ENCODE measurements at places on chromosomes 5 and 9. TPM values are rescaled to one million over a fixed set of nuclear protein-coding genes. Genes with fewer than 3 reads are reported as not detected.

DNA sequence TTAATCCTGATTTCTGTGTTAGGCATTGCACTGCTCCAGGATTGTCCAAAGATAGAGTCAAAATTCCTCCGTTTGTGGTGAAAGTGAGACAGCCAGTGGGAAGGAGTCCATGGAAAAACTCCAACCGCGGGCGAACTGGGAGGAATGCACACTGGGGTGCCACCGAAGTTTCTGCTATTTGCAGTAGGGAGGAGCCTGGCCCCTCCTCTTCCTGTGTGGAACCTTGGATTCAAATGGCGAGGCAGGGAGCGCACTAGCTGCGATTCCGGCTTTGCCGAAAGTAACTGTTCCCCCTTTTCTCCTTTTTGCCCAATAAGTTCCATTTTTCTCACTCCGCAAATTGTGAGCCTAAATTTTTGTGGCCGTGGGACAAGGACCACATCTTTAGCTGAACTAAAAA, 9.3 kb downstream of the BAAT start:
- DNase-seq, result no peak

DNA sequence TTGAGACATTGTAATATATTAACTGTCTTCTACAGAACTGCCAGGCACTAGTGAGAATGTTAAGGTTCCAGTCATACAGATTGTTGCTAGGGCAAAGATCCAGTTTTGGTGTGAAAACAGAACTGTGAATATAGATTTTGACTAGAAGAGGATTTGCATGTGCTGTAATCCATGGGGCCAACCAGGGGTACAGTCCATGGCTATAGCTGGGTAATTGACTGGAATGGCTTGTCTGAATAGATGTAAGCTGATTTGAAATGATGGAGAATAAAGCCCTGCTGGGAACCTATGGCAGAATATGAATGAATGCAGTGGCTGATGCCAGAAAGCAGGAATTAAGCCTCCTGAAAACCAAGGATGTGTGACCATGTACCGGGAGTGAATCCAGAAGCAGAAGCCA, 748.5 kb upstream of the CDH10 start:
- DNase-seq, result no peak

- DNase-seq, result no peak
These were observed 124.7 kb upstream of the TBC1D2 start for GRCh38 chr9:98380065-98380681.

DNA sequence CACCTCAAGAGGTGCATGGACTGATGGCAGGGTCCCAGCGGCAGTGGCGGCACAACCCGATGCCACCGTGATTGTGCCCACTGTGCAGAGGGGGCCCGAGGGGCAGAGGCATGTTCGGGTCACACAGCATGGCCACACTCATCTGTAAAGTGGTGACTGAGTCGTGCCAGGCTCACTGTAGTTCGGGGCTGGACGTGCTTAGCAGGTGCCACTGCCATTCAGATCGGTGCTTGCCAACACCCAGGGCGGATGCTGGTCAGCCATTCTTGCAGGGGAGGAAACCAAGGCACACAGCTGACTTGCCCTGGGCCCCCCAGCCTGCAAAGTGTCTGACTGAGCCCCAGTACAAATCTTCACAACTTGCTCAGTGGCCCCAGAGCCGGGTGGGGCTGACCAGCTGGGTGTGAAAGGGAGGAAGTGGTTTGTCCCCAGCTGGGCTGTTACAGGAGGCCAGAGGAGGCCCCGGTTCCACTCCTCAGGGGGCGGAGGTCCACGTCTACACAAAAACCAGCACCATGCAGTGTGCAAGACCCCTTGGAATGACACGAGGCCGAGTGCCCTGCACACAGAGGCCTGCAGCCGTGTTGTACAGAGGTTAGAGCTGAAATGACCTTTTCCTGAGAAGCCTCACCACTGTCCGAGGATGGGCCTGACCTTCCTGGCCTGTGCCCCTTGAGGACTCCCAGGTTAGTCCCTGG, 17.9 kb downstream of the FGD3 start:
- no peak for DNase-seq

DNA sequence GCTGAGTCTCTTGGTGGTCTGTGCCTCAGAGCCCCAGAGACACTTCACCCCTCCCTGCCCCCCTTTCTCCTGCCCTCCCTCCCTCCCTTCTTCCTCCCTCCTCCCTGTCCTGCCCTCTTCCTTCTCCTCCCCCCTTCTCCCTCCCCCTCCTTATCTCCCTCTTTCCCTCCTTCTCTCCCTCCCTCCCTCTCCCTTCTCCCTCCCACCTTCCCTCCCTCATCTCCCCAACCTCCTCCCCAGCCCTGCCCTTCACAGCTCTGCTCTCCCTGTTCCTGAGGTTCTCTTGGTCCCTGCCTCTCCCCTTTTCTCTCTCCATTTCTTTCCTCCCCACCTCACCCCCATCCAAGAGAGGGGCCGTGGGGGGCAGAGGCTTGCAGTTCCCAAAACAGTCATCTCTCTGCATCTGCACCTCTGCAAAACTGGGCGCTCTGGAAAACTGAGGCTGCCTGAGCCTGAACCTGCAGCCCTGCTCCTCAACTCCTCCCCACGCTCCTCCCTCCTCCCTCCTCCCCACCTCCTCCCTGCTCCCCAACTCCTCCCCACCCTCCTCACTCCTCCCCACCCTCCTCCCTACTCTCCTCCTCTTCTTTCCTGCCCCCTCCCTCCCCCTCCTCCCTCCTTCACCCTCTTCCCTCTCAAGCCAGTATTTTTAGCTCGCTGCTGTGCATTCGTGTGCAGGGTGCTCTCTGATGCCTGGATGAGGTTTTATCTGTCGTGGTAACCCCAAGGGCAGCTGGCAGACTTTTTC, 219.1 kb downstream of the C9orf50 start:
- DNase-seq, result peak; percentile 40

GRCh38 chr5:107099506-107099905, 571.2 kb downstream of the EFNA5 start:
- no peak for DNase-seq

- no peak for DNase-seq
These were observed 50.2 kb upstream of the XPA start for GRCh38 chr9:97747201-97747965.

DNA sequence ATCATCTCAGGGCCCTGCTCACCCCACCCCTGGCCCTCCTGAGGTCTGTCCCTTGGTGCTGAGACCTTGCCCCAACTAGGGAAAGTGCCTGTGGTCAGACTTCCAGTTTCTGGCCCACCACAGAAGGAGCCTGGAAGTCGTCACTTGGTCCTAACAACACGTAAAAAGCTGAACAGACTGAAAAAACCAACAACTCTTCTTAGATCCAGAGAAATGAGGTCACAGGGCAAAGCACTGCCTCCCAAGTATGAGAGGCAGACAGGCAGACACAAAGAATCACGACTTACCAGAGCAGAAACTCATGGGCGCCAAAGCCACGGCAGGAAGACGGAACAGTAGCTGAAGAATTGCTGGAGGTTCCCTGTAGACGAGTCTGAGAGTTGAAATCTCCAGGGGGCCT, 38.5 kb downstream of the OR2V1 start:
- DNase-seq, result no peak

The OLFM1 gene
- 3.8 TPM for total RNA-seq

The SLCO6A1 gene
- total RNA-seq, result not detected

DNA sequence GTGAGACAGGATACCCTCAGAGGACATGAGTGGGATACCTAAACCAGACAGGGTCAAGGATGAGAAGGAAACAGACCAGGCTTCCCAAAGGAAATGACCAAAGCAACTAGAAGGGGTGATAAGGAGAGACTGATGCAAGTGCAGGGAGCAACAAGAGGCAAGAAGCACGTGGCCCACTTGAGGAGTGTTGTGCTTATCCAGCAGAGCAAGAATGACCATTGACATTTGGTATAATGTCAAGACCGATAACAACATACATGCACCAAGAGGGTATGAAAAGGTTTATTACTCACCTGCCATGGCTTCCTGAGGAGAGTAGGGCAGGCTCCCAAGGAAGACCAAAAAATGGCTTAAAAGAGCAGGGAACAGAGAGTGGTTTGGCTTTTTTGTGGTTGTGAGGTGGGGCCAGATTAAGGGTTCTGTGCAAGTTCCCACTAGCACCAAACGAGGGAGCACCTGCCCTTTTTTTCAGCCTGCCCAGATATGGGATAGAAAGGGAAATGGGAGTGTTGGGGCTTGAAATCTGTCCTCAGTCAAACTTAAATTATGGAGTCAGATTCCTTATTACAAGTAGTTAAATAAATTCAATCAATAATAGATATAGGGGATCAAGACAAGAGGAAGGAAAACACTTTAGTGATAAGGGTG, 513.6 kb downstream of the RASEF start:
- no peak for DNase-seq

- peak; percentile 49 for DNase-seq
These were observed 866 bp upstream of the SEMA6A start for GRCh38 chr5:116575326-116576052.

DNA sequence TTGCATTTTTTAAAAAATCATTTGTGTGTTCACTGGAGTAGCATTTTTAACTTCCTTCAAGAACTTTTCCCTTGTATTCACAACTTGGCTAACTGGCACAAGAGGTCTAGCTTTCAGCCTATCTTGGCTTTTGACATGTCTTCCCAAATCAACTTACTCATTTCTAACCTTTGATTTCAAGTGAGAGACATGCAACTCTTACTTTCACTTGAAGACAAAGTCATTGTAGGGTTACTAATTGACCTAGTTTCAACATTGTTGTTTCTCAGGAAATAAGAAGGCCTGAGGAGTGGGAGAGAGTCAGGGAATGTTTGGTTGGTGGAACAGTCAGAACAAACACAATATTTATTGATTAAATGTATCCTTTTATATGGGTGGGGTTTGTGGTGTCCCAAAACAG, 95.0 kb upstream of the C9orf72 start:
- DNase-seq, result no peak

DNA sequence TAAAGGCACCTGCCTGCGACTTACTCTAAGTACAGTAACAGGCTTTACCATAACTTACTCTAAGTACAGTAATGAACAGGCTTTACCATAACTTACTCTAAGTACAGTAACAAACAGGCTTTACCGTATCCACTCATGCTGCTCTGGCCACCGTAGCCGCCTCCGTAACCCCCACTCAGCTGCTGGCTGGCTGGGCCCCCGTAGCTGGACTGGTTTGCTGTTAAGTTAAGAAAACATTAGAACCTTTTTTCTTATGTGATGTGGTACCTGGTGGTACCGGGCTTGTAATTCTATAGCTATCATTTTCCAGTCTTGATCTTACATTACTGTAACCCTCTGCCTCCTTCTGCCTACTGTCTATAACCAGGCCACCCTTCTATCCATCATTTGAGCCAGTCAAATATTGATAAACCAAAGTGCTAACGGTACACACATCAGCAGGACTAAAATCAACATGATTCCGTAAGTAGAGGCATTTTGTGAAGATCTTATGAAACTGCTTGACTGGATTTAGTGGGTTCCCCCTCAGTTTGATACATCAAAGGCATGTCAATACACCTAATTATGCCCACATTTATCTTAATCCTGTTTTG, 7.4 kb downstream of the HNRNPH1 start:
- no peak for DNase-seq

The C5orf58 gene
- not detected for total RNA-seq

DNA sequence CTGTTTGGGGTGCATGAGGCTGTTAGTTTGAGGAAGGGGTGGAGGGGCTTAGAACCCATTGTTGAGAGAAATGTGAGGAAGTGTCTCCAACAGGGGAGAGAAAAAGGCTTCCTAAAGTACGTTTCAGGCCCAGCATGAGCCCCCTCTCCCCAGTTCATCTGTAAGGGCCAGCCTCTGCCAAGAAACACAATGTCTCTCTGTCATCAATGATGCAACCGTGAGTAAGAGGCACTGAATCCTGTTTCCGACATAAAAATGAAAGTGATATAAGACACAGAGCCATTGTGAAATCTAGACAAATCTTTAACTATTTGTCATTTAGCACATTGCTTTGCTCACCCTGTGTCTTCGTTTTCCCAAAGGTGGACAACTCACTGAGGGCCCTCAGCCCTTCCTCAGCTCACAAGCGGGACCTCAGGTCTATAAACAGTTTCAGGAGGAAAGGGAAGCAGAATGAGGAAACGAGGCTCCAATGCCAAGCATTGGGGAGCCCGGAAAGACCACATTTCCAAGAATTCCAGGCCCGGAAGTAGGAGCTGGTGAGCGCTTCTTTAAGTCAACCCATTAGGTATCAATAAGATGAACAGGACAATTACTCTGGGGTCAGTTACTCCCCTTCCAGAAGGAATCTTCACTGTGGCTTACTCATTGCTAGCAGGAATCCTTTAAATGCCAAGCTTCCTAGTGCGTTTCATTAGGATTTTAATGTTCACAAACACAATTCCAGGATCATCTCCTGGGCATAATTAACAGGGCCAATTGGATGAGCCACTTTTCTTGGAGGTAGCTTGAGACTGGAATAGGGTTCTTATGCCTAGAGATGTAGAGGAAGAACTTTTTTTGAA, 59.0 kb upstream of the KLF4 start:
- DNase-seq, result no peak

DNA sequence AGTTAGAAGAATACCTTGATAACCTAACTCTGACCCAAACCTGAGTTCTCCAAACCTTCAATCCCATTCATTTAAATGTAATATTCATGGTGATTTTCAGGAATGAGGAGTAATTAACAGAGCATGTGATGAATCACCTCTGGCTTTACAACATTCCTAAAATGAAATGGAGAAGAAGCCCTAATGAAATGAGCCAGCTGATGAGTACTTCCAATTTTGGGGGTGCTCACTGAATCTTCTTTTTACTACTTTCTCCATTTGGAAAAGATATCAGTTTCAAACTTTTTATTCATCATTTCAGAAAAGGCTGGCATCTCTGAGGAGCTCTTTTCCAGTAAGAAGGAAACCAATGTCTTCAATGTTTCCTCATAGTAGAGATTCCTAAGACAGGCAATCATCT, 2.9 kb upstream of the SPINK5 start:
- no peak for DNase-seq

- no peak for DNase-seq
These were observed 21.0 kb downstream of the TSC1 start for GRCh38 chr9:132923346-132923902.

DNA sequence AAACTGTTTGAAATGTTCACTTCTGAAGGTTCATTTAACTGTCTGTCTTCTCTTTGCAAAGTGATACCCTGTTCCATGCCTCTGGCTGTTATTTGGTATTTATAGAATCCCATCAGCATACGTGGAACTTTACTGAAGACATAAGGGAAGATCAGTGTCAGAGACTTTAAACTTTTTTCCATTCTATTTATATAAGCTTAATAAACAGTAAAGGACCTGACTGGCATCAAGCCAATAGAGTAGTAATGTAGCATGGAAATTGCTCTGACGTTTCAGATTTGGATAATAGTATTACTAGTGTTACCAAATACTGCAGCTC, 94.9 kb upstream of the MINAR2 start:
- no peak for DNase-seq

All from colonic mucosa (tissue), 4 donors.